NCI-H526 (cell line): ENCODE measurements at places on chromosomes 6 and 20.
A peak's percentile ranks its signal among the peaks of the same experiment; 100 is the strongest.

DNA sequence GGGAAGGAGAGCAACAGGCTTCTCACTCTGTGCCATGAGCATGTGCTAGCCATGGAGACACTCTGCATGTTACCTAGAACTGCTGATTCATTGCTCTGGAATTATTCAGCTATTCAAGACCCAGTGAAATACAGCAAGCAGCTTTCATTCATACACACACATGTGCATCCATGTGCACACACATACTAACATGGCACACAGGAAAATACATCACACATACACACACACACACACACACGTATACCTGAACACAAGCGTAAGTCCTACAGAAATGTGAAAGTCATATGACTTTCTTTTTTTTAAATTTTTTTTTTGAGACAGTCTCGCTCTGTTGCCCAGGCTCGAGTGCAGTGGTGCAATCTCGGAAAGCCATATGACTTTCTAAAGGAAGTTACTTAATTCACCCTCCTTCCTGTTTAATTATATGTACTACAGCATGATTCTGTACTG, 108.2 kb upstream of the NFATC2 start:
- peak; percentile 6 for DNase-seq

GRCh38 chr20:63441136-63442099, 31.0 kb downstream of the KCNQ2 start:
- no peak for DNase-seq

GRCh38 chr20:24211972-24212371, 223.4 kb upstream of the GGTLC1 start:
- DNase-seq = no peak

DNA sequence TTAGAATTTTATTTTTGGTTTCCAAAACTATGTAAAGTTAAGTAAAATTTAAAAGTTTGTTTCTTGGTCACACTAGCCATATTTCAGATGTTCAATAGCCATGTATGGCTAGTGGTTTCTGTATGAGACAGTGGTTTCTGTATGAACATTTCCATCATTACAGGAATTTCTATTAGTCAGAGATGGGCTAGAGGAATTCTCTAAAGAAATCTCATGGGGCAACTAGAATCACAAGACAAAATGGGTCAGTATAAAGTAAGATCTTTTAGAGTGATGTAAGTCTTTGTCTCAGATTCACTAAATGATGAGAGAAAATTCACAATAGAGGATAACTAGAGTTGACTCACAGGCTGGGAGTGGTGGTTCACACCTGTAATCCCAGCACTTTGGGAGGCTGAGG, 149.0 kb downstream of the FUT9 start:
- no peak for DNase-seq

- no peak for DNase-seq
Measured at GRCh38 chr20:37345339-37346235, at the start of gene SRC. Gene SRC, plus strand, starts transcription at chr20:37346140. Its CDS starts 38,014 bp downstream, at chr20:37384154.

DNA sequence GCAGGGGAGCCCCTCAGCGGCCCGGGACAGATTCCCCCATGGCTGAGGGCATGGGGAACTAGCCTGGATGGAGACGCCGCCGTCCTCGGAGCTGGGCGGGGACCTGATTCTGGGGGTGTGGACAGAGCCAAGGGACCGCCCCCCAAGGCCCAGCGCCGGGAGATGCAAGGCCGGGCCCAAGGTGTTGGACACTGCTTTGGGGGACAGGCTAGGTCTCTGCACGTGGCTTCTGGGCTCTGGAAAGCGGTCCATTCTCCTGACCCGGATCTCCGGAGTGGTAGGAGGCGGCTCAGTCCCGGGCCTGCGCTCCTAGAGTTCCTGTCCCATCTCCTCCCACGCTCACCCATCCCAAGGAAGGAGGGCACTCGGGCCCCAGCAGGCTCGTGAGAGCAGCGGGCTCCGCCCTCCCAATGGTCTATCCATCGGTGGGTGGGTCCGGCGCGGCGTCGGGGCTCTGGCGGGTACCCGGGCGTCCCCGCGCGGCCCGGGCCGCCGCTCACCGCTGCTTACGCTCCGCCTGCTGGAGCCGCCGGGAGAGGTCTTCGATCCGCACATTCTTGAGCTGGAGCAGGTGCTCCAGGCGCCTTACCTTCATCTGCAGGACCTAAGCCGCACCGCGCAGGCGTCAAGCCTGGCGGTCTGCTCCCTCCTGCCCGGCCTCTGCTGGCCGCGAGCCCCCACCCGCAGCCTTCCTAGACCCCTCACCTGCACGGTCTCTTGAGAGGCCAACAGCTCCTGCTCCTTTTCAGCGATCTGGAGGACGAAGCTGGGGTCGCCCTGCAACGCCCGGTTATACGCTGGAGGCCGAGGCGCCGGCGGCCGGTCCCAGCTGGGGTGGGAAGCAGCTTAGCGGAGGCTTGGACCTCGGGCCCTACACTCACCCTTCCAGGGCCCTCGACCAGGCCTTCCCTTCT, 3.3 kb downstream of the SPEF1 start:
- peak; percentile 44 for DNase-seq

DNA sequence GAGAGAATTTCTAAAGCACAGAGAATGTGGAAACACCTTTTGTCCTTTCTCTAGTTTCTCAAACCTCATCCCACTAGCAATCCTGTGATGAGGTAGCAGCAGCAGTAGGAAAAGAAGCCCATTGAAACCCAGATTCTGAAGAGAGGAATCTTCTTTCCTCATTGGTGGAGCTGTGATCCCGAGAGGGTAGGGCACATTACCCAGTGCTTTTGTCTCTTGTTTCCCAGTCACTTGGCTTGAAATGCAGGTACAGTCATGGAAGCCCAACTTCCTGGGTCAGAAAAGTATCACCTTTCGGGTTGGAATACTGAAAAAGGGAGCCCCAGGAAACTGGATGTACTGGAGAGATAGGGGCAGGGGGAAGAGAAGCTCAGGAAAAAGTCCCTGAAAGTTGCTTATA, 417.4 kb downstream of the TBC1D32 start:
- no peak for DNase-seq

DNA sequence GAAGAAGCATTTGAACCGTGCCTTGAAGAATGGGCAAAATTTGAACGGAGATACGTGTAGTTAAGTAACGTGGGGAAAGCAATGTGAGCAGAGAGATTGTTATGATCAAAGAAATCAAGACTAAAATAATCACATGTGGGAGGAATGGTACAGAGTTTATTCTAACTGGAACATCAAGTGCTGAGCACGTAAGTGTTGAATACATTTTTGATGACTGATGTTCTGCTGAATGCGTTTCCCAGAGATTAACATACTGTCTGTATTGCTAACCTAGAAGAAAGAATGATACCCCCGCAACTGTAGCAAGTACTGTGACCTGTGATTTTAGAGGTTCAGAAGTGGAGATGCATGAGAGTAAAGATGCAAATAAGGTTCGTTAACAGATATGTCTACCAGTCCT, 146.9 kb upstream of the EPHA7 start:
- no peak for DNase-seq

DNA sequence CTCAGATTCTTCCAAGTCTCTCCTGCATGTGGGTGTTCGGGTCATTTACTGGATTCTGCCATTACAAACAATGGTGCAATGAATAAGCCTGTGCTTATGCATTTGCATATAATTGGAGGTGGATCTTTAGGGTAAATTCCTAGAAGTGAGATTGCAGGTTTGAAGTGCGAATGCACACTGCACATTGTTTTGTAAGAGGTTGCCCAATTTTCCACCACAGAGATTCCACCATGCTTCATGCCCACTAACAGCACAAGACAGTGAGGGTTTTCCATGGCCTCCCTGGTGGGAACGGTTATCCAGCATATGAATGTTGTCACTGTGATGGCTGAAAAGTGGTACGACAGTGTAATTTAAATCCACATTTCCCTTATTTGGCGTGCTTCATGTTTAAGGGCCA, 178.8 kb upstream of the PMEPA1 start:
- DNase-seq = no peak

- no peak for DNase-seq
Measured at GRCh38 chr20:8774412-8774811, 294.5 kb upstream of the PLCB4 start.

- no peak for DNase-seq
Measured at GRCh38 chr20:60632391-60633262, 619.4 kb upstream of the CDH4 start.

- no peak for DNase-seq
Measured at GRCh38 chr6:52641388-52641787, 29.5 kb upstream of the TMEM14A start.

DNA sequence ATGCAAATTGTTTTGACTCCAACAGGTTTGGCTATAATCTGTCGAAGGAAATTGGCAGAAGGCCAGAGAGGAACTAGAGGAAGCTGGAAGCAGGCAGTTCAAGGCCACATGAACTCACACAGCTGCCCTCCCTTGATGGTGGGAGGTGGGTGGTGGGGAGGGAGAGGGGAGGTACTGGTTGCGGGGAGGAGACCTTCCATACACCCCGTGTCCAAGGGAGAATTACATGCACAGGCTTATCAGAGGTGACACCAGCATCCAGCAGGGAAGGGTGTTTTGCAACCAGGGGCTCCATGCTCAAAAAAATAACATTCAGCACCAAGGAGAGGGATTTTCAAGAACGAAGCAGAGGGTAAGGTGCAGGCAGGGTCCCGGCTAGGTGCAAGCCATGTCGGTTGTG, 9.1 kb downstream of the PRND start:
- DNase-seq = no peak

DNA sequence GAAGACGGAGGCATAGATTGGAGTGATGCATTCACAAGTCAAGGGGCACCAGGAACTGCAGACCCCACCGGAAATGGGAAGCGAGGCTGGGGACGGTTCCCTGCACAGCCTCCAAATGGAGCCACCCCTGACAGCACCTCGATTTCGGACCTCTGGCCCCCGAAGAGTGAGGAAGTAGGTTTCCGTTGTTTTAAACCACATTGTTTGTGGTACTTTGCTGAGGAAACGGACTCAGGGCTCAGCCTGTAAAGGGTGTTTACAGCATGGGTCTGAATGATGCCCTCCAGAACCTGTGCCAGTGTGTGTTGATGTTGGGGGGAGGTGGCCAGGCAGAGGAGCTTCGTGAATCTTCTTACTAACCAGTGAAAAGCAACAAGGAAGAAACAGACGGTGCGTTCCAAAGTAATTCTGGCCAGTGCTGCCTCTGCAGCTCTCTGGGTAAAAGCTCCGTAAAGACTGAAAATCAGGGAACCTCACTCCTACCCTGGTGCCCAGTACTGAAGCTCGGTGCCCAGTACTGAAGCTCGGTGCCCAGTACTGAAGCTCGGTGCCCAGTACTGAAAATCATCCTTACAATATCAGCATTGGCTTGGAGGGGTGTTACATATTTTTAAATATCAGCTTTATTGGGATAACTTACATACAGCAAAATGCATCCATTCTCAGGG, 30.1 kb upstream of the CCR6 start:
- no peak for DNase-seq

GRCh38 chr6:121666814-121667213, 231.4 kb downstream of the GJA1 start:
- no peak for DNase-seq

- DNase-seq = no peak
Measured at GRCh38 chr6:1393641-1394283, 4.4 kb downstream of the FOXF2 start.

DNA sequence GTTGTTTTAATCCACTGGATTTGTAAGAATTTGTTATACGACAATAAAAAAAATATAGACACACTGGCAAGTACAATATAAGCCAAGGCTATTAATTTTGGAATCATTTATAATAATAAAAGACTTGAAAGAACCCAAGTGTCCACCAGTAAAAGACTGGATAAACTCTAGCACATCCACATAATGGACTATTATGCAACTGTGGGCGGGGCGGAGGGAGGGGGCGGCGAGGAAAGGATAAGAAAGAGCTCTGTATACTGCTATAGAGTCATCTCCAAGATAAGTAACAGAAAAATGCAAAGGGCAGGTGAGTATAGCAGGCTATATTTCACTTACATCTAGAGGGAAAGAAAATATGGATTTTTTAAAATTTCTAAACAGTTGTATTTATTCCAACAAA, 123.3 kb downstream of the TBC1D32 start:
- no peak for DNase-seq

GRCh38 chr6:1841136-1841535, 231.4 kb downstream of the FOXC1 start:
- no peak for DNase-seq

- peak; percentile 61 for DNase-seq
Measured at GRCh38 chr20:33933469-33933909, 60.2 kb upstream of the RALY start.

DNA sequence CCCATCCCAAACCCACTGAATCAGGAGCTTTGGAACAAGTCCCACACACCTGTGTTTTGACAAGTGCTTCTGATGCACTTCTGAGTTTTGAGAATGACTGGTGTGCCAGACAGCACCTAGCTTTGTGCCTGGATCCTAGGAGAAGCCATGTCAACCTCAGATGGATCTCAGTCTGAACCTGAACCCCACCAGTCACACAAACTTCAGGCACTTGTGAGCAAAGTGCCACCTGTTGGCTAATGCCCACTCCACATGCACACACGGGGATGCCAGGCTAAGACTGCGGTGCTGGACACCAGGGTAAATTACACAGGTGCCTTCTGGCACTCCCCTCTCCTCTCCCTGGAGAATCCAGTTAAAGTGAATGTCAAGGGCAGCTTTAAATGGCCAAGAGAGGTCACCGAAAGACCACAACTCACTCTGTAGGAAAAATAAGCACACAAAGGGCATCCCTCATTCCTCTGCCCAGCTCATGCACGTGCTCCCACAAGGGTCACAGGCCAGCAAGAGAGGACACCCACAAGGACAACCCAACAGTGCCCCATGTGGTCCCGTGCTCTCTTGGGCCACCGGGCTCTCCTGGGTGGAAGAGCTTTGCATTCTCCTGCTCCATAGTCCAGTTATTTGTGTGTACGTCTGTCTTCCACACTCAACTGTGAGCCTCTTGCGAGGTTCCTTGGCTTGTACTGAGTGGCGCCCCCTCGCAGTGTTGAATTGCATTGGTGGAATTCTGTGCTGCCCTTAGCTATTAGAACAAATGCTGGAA, 45.6 kb downstream of the TAF8 start:
- peak; percentile 32 for DNase-seq

DNA sequence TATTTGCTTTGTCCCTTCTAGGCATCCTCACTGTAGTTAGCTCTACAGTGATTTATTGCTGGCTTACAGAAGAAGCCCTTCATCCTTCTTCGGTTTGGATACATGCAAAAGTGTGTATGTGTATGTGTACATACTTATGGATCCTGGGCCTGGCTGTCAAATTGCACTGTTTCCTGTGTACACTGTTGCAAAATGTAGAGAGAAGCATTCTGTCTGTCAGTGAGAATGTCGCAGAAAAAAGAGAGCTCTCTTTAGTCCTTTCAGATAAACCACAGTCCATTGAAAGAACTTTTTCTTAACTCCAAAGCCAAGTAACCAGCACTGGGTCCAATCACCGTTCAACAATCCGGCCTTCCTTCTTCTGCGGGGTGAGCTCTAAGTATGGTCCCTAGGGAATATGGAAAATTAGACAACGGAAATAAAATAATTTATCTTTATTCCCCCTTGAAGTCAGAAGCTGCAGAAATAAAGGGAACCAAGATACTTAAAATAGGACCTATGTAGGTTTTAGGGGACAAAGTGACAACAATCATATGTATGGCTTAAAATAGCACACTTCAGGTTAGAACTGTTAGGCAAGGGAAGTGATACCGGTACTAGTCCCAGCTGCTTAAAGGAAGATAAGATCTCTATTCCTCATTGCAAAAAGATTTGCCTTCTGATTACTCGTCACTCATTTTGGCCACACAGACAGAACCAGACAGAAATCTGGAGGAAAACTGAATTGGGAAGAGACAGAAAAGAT, 107.0 kb downstream of the CD83 start:
- no peak for DNase-seq

- DNase-seq = peak; percentile 4
Measured at GRCh38 chr6:7728855-7729590, 3.1 kb downstream of the BMP6 start.
